ENCODE measurements at places on chromosomes 6 and 20.

GRCh38 chr6:156786652-156787051, 9.5 kb downstream of the ARID1B start:
- DNase-seq: no peak

- DNase-seq: no peak
These were observed 262.0 kb upstream of the JAG1 start for GRCh38 chr20:10935658-10936402.

GRCh38 chr6:11043961-11044711, at the start of gene ELOVL2:
TSS of gene ELOVL2 (minus strand) at chr6:11044305. CDS start at chr6:11044230, 75 bp downstream.
- DNase-seq: no peak

DNA sequence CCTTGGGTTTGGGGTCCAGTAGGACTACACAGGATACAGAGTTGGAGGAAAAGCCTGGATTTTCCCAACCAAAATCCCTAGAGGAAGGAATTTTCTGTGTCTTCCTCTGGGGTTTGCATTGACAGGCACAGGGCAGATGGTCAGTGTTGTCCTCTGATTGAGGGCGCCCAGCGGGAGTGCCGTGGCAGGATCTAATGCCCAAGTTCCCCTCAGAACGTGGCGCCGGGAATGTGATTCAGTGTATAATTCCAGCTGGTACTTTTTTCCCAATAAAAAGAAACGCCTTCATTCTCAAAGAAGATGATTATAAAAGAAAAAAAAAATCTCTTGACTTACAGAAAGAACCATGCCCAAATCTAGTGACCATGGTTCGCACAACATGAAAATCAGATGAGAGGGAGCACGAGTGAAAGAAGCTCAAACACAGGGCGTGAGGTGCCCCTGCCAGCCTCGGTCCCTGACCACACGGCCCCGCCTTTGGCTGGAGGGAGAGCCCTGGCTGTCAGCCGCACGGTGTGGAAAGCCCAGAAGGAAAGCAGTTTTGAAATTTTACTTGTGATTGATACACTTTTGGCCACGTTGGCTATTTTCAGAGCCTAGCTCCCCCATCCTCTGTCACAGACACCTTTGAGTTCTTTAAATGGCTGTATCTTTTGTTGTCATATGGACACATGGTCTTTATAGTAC, 31.6 kb downstream of the VEGFA start:
- DNase-seq: no peak

- DNase-seq: no peak
These were observed 108.4 kb upstream of the SLC22A23 start for GRCh38 chr6:3565291-3565690.

- DNase-seq: no peak
These were observed 100.6 kb upstream of the DUSP22 start for GRCh38 chr6:191487-192312.

DNA sequence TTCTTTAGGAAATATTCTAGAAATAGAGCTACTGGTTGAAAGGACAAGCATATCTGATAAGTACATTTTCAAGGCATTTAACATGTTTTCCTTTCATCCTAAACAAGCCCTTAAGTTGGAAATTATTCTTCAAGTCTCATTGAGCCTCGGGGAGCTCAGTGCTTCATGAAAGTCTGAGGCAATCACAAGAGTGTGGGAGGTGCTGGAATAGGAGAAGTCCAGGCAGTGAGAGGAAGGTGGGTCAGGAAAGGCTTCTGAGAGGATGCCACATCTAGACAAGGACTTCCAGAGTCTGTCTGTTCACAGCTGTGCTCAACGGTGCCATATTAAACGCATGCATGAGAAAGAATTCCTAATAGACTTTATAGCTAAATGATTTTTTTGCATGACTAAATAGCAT, 69.8 kb downstream of the CD83 start:
- DNase-seq: no peak

DNA sequence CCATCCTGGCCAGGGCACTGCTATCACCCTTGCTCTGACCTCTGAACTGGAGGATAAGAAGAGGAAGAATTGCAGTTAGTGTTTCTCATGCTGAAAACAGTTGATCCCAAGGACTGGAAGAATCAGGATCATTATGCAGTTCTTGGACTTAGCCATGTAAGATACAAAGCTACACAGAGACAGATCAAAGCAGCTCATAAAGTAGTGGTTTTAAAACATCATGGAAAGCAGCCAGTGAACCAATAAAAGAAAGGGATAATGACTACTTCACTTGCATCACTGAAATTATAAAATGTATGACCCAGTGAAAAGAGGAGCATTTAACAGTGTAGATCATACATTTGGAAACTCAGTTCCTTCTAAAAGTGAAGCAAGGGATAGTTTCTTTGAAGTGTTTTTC, 47.7 kb downstream of the DNAH8 start:
- no peak for DNase-seq

DNA sequence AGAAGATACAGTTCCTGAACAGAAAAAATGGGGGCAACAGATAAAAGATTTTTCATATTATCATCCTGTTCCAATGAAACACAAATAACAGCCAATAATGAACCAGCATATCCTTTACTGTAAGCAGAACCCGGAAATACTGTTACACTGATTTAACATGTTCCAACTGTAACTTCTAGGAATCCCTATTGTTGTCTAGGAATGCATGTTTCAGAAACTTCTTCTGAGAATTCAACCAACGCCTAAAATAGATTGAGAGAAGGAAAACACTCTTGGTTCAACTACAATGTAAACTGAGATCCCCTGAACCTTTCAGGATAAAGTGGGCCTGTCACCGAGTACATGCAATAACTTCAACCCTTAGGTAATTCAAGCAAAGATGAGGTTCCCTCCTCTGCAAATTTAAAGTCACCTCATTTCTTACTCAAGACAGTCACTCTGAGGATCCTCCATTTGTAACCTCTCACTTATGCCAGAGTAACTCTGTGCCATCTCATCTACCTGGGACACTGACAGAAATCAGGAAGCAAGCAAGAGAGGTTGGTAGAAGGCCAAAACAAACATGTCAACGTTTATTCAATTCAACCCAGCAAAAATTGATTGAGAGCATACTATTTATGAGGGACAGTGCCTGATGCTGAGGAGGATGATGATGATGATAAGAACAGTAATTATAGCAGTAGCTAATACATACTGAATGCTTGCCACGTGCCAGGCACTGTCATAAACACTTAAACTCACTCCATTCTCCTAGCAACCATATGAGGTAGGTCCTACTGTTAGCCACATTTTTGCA, 14.1 kb downstream of the UBE3D start:
- no peak for DNase-seq

Data from activated gamma-delta T cell (primary cell).